ENCODE measurements at places on chromosomes 12 and 14.
A peak's percentile ranks its signal among the peaks of the same experiment; 100 is the strongest.

GRCh38 chr12:105995961-105996431, 142.8 kb downstream of the NUAK1 start:
- DNase-seq, result no peak

DNA sequence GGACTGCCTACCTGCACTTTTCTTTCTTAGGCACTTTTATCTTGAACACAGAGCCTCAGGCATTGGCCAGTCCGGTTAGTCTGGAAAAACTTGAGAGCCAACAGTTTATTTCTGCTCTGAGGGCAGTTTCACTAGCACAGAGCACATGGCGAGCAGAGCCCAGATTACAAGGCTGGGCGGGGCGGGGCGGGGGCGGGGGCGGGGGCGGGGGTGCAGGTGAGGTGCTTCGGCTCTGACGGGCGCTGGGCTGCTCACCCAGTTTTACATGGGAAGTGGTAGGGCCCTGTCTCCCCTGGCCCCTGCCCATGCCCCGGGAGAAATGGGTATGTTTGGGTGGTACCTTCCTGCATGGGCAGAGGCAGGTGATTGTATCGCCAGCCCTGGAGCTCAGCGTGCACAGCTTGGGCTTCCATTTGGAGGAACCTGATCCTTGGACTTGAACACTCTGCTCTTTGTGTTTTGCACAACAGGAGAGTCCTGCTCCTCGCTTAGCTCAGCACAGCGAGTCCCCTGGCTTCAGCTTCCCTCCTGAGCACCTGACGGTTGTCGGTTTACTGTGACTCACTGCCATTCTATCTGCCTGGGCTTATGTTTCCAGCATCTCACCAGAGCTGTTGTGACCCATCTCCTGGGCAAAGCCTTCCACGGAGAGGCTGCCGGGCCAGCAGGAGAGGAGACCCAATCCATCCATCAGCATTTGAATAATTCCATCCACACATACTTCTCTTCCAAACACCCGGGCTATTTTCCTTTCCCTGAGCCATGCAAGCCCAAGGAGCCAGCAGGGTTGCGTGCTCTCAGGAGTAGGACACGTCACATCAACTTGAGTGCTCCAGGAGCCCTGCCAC, 108.5 kb downstream of the ARF6 start:
- DNase-seq, result peak; percentile 51

GRCh38 chr12:65608319-65608916, 215.9 kb upstream of the HMGA2 start:
- no peak for DNase-seq

DNA sequence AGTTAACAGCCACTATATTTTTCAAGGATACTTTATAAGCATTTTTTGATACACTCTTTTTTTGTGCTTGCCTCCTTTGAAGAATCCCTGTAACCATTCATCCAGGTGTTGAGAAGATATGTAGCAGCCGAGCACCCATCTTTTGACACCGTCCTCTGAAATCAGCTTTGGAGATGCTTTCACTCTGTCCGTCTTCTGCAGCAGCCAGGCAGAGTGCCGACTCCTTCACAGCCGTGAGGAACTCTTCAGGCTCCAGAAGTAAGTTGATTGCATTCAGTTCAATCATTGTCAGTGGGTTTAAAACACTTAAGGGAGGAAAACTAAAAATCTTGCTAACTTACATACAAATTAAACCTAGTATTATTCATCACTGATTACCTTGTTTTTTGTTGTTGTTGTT, 160.1 kb downstream of the LRFN5 start:
- DNase-seq, result no peak

GRCh38 chr12:76264611-76265012, 83.6 kb downstream of the BBS10 start:
- no peak for DNase-seq

- DNase-seq, result no peak
These were observed 649.3 kb downstream of the RPS29 start for GRCh38 chr14:48936849-48937248.

DNA sequence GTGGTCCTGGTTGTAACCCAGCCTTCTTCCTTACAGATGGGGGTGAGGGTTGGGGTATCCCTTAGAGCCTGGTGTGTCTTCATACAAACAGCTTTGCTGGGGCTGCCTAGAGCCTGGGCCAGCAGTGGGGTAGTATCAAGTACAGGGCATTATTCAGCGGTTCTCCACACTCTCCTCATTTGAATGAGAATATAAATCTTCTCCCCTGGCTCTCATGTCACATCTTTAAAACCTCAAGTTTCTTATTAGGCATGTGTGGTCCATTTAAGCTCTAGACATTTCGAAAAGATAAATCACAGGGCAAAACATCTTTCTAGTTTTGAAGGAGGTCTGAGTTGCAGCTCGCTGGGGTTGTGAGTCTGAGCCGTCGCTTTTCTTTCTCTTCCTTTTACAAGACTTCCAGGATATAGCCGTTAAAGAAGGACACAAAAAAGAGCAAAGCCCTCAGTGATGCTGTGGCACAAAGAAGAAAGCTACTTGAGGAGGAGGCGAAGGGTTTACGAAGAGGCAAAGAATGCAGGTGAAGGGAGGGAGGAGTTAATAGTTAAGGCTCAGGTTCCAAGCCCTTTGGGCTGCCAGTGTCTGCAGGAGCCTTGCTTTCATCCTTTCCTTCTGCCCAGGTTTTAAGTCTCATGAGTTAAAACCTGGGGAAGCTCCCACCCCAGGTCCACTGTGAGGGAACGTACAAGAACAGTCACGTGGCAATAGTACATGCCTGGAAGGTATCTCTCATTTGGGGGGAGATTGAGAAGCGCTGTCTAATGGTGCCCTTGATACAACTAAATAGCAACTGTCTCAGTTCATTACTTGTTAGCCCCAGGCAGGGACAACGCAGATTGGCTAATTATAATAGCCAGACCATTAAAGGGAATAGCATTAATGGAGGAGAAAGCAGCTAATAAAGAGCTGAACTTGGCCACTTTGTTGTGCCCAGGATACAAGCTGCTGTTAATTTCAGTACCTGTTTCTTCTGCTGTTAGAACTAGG, 94.2 kb downstream of the ETV6 start:
- DNase-seq, result no peak

DNA sequence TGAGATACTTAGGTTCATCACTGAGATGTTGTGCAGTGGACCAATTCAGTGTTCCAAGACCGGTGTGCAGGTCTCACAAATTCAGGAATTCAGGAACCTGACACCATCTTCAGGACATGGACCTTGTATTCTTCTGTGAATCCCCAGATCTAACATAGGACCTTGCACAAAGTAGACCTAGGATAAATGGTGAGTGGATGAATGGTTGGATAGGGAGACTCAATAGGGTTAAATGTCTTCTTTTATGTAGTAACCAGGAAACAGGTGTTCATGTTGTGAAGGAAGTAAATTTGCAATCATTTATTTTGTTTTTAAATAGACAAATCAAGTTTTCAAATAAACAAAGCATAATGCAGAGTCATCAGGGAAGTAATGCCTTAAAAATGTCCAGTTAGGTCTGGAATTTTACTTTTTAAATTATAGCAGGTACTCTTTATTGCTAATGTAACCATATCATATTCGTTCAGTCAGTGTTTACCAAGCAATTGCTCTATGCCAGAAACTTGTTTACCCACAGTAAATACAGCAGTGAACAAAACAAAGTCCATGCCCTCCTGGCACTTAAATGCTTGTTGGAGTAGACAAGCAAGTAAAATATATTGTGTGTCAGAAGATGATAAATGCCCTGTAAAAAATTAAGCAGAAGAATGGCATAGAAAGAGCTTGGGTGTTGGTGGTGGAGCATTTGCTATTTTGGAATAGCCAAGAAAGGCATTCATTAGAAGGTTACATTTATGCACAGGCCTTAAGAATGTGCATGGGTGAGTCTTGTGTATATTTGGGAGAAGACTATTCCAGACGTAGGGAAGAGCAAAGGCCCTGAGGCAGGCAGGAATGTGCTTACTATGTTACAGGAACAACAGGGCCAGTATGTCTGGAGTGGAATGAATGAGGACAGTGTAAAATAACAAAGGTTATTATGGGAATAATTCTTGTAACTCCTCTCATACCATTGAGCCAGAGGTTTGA, 26.3 kb downstream of the RXYLT1 start:
- DNase-seq, result no peak

DNA sequence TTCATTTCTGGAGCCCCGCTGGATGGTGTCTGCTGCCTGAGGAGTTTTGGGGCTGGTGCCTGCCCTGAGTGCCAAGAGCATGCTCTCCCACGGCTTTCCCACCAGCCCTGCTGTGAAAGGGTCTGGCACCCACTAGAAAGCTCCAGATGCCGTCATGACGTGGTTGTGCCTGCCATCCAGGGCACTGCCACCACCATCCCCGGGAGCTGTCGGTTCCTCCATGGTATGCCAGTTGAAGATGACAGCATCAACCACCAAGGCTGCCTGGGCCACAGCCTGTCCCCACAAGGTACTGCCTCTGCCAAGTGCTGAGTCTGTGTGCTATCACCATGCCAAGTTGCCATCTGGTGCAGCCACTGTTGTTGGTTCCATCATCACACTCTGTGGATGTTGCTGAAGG, 85.9 kb downstream of the TTC8 start:
- DNase-seq, result no peak

Measured in stimulated activated CD4-positive, alpha-beta T cell treated with anti-CD3 and anti-CD28 coated beads, Interleukin-15, amount 100 ng/mL, for 1 hour (primary cell).